ENCODE measurements at places on chromosomes 5 and 9.

- no peak for DNase-seq
Observed at GRCh38 chr5:92527311-92528078, 1053.5 kb downstream of the NR2F1-AS1 start.

- DNase-seq = no peak
Observed at GRCh38 chr5:117177302-117177701, 602.7 kb upstream of the SEMA6A start.

DNA sequence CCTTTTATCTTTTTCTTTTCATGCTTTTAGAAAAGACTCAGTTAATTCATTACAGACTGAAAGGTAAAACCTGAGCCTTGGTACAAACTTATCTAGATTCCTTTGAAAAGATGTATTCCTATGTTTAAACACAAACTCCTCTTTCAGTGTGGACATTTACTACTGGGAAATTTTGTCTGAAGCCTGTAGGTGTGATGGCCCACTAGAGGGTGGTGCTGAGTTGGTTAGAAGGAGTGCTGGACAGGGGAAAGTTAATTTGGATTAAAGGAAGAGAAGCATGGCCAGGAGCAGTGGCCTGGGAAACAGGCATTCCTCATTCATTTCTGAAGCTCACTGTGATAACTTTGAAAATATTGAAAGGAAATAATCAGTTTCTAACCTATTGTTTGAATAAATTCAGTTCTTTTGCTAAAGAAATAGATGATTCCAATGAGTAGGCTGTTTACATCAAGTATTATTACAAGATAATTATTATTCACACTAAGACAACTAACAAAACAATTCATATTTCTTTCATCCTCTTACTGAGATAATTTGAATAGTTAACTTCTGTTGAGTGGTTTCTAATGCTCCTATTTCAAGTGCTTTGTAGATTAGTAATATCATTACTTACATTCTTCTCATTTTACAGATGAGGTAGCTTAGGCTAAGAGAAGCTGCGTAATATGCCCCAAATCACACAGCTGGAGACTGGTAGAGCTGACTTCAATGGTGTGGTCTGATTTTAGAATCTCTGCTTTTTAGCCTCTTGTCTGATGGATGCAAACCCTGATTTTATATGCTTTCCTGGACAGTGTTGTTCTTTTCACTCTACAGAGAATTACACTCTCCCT is 150.9 kb downstream of the ADGRV1 start:
- DNase-seq = peak; percentile 30

DNA sequence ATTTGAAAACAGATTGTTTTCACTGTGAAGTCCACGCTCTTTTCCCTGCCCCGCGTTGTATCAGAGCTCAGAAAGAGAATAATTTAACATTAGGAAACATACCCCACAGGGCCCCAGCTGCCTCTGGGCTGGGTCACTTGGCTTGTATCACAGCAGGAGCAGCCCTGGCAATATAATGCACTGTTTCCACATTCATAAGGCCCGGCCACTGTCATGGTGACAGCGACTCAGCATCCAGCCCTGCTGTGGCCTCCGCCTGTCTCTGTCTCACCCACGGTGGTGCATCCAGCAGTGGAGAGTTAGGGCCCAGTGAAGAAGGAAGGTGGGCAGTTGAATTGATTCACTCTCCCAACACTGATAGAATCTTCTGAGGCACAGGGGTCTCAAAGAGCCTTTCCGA is 188.9 kb downstream of the NSG2 start:
- DNase-seq = no peak

DNA sequence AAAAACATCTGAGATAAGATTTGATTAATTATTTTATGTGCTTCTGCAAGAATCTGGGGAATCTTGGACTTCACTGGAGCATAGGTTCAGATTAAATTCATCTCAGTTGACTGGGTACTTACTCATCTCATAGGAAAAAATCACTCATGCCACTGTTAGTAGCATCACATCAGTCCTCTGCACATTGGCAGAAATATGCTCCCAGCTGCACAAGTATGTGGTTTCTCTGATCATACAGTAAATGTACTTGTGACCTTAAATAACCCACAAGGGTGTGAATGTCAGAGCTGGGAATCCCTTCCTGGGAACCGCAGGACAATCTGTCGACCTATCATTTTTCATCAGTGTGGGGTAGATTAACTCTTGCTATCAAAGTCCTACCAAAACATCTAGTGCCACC is 203.7 kb upstream of the SLC24A2 start:
- no peak for DNase-seq

- peak; percentile 59 for DNase-seq
Observed at GRCh38 chr5:15807871-15808270, 307.9 kb downstream of the FBXL7 start.

DNA sequence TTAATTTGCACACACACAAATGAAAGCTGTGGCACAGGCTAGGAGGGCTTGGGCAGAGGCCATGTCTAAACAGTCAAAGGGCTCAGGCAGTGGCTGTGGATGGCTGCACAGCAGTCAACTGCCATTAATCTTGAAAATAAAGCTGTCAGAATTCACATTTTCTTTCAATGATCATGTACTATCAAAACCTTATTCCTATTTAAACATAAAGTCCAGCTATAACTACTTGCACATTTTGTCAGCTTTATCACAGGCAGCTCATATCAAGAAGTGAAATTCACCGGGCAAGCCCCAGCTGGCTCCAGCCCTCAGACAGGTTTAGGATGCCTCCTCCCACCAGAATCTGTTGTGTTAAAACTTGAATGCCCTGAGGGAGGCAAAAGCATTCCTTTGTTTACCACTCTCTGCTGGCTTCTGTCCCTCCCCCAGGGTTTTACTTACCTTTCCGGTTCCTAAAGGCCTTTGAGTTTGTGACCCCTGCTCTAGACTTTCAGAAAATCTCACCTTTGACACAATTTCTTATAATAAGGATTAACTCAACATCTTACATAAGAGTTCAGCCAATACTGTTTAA is 54.9 kb upstream of the GRAMD2B start:
- no peak for DNase-seq

GRCh38 chr5:61623401-61624069 is 291.5 kb downstream of the ZSWIM6 start:
- peak; percentile 48 for DNase-seq

GRCh38 chr5:3958389-3958788 is 362.8 kb downstream of the IRX1 start:
- DNase-seq = no peak

- peak; percentile 26 for DNase-seq
Observed at GRCh38 chr5:15452781-15453180, 47.2 kb upstream of the FBXL7 start.

- no peak for DNase-seq
Observed at GRCh38 chr9:117156144-117156688, 258.6 kb downstream of the ASTN2 start.

DNA sequence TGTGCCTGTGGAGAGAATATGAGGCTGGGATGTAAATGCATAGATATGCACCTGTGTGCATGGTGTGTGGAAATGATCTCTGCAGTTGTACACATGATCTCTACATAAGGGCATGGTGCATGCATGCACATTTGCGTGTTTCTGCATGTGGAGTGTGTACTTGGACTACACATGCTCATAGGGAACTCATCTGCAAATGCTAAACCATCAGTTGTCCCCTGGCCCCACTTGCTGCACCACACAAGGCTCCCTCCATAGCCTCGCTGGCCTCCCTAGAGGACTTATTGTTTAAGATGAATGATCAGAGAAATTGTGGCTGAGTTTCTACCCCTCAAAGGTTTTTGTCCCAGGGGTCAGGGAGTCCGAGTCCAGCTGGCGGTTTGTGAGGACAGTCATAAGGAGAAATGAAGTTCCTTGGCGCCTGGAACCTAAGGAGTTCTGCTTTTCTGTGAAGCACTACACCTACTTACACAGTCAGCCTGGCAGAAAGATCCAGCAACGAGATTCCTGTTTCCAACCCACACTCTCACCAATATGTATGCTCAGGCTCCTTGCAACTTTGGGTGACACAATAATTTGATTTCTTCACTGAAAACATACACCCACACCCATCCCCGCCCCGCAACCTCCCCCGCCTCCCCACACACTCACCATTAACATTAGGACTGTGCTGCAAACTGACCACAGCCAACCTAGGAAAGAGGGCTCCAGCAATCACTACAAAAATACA is 79.9 kb upstream of the CPEB4 start:
- no peak for DNase-seq

GRCh38 chr9:115333277-115334070 is 215.5 kb upstream of the TNC start:
- no peak for DNase-seq

GRCh38 chr9:130027533-130028365 is 15.2 kb downstream of the FNBP1 start:
- no peak for DNase-seq

GRCh38 chr9:70495514-70495913 is 81.1 kb upstream of the KLF9 start:
- DNase-seq = no peak

DNA sequence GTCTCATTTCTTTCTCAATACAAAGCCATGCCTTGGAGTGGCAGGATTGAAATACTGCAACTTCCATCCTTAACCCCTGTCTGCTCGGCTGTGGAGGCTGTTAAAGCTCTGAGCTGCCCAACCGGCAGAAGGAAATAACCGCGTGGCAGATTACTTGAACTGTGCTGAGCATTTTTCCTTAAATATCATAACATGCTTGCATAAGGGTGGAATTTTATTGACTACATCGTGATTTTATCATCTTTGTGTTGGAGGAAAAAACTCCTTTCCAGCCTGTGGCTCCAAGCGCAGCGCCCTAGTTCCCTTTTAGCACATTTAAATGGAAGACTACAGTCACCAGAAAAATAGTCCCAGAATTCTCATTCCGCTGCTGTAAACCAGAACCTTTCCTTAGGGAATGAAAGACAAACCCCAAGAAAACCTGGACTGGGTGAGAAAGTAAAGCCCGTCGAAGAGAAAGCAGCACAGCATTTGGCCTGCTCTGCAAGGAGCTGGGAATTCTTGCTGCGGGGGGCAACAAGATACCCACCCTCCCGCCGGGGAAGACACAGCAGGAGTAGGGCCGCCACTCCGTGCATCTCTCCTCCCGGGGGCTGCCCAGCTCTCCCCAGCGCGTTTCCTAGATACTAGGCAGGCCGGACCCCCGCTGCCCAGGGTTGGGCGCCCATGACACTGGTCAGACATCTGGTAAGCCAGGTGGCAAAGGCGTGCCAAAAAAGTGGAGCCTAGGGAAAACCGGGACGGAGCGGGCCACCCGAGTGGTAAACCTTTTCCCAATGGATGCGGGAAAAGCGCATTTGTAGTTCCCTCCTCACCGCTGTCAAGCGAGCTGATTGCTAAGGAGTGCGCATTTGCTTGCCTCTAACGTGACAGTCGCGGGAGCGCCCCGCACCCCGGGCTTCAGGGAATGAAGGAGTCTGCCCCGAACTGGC is 1.3 kb downstream of the SHC3 start:
- DNase-seq = no peak

DNA sequence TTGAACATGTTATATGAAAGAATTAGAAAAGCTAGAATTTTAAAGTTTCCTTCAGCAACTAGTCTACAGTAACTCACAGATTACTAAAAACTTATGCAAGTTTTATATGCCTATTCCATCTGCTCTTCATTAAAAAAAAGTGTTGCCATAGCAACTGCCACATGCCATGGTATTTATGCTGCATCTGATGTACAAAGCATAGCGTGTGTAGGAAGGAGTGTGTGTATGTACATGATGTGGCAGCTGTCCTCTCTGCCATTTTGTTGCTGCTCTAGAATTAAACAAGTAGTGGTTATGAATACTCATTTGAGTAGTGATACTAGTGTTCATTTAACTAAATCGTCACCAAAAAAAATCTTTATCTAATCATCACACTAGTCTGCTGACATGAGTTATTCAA is 593.5 kb downstream of the CETN3 start:
- DNase-seq = no peak

DNA sequence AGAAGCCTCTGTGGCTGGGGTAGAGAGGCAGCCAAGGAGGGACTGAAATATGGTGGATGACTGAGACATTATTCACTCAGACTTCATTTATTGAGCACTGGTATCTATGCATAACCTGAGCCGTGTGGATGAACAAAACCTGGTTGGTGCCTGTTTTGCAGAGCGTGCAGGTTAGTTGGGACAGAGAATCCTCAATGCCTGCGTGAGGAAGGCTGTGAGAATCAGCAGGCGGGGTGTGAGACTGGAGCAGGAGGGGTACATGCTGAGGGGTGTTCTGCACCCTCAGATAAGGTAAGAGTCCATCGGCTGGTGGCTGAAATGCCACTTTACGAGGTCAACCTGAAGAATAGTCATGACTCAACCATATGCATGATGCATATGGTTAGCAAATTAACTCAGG is 271.6 kb downstream of the MED10 start:
- DNase-seq = no peak

- no peak for DNase-seq
Observed at GRCh38 chr9:105141146-105141975, 103.1 kb upstream of the SLC44A1 start.

- DNase-seq = no peak
Observed at GRCh38 chr5:87231037-87231808, 36.5 kb upstream of the RASA1 start.

DNA sequence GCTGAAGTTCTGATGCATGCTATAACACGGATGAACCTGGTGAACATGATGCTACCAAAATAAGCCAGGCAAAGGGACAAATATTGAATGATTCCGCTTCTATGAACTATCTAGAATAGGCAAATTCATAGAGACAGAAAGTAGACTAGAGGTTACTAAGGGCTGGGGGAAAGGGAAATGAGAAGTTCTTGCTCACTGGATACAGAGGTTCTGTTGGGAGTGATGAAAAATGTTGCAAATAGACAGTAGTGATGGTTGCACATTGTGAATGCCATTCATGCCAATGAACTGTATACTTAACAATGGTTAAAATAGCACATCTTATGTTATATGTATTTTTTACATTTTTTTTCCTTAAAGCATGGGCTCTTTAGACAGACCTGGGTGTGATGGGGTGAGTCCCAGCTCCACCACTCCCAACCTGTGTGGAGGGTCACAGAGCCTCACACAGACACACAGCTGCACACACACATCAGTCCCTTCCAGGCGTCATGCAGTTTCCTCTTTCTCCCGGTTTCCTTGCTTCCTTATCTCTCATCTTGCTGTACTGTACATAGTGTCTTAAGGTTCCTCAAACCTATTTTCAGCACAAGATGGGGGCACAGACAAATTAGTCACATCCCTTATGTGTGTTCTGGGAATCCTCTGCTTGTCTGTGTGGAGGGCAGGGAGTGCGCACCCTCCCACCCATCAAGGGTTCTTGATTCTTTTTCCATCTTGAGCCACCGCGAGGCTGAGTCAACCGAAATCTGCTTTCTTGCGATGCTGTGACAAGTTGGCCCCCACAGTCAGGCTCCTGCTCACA is 192.9 kb downstream of the CRB2 start:
- DNase-seq = no peak

DNA sequence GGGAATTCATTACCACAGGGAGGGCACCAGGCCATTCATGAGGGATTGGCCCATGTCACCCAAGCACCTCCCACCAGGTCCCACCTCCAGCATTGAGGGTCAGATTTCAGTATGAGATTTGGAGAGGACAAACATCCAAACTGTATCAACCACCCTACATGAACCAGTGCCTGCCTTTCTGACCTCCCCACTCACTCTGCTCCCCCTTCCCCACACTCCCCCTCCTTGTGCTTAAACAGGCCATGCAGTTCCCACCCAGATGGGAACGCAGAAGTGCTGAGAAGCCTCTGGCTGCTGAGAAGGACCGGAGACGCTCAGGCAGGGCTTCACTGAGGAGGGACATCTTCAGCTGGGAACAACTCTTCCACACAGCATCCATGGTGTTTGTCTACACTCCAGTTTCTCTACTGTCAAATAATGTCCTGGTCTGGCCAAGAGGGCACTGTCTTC is 30.0 kb upstream of the ADAMTS2 start:
- DNase-seq = no peak

Data from femur (tissue), 1 donor.